ENCODE measurements at places on chromosomes 1 and 21.
A peak's percentile ranks its signal among the peaks of the same experiment; 100 is the strongest.

DNA sequence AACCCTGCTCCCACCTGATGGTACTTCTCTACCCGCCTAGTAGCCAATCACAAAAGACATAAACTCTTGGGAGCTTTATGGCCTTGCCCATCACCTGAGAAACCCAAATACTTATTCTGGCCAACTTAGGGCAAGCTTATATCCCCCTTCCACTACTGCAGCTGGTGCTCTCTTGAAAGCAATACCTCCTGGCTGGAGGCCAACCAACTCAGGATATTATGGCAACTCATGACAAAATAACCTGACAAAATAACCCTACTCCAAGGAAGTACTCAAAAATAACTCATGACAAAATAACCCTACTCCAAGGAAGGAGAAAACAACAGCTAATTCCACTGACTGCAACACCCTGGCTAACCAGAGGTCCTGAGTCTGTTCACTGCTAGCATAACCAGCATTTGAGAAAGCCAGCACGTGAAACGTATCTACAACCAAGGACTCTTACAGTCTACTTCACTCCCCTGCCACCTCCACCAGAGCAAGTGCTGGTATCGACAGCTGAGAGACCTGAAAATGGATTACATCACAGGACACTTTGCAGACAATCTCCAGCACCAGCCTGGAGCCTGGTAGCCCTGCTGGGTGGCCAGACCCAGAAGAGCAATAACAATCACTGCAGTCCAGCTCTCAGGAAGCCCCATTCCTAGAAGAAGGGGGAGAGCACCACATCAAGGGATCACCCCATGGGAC is 179.9 kb downstream of the COL24A1 start:
- DNase-seq: no peak

GRCh38 chr1:110161849-110162248 is 11.6 kb downstream of the SLC6A17 start:
- DNase-seq: no peak

DNA sequence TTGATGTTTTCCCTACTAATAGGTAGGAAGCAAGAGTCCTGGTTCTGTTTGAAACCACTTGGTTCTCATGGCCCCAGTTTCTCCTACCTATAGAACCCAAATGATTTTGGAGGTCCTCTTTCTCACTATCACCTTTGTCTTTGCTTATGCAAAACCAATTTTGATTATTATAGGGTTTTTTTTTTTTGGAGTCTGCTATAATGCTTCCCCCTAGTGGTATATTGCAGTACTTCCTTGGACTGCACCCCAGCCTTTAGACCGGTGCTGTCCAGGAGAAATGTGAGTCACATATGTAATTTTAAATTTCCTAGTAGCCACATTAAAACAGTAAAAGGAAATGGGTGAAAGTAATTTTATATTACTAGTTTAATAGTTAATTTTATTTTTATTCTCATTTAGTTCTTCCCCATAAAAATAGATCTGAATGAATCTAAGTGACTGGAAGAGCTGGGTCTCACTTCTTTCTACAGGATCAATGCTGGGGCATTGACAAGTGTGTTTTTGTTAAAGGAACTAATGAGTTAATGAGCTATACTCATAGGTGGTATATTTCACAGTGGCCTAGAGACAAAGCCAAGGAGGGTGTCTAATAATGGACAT is 10.6 kb downstream of the FCMR start:
- DNase-seq: peak; percentile 45

DNA sequence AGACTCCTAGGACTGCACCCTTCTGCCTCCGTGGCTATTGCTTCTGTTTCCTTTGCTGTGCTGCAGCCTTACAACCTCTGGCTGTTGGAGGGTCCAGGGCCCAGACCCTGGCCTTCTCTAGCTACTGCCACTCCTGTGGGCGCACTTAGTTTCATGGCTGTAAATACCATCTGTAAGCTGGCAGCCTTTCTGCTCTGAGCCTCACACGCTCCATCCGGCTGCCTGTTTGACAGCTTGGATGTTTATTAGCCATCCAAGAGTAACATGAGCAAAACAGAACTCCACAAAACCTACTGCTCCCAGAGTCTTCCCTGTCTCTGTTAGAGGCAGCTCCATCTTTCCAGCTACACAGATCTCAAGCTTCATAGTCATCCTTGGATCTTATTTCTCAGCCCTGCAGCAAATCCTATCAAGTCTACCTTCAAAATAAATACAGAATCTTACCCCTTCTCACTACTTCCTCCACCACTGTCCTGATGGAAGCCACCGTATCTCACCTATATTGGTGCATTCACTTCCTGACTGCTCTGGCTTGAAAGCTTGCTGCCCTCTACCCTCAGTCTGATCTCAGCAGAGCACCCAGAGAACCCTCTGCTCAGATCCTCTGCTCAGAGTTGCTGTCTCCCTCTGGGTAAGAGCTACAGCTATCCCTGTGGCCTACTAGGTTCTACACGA is 19.1 kb downstream of the SLC25A33 start:
- no peak for DNase-seq

DNA sequence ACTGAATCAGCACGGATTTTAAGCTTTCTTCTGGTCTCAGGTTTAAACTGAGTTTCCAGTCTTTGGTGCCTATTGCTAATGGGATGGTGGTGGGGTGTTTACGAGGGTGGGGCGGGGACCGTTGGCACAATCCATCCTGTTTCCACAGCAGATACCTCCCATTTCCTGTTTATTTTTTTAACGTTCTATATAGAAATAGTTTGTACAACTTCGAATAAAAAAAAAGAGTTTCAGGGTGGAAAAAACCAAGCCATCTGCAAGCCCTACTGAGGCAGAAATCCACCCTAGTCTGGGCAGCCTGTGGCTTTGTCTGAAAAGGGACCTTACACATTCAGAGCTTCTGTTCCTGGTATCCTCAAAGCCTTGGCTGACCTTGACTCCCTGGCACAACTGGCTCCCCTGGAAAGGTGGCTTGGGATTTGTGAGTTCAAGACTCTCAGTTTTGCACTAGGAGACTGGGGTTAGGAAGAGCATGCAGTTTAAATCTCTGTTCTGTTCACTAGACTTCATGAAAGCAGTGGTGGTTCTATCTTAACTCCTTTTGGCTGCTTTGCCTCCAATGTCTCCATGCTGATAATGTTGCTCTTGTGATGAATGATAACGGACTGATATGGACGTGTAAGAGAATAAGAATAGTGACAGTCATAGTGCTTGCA is 46.7 kb downstream of the VANGL2 start:
- no peak for DNase-seq

DNA sequence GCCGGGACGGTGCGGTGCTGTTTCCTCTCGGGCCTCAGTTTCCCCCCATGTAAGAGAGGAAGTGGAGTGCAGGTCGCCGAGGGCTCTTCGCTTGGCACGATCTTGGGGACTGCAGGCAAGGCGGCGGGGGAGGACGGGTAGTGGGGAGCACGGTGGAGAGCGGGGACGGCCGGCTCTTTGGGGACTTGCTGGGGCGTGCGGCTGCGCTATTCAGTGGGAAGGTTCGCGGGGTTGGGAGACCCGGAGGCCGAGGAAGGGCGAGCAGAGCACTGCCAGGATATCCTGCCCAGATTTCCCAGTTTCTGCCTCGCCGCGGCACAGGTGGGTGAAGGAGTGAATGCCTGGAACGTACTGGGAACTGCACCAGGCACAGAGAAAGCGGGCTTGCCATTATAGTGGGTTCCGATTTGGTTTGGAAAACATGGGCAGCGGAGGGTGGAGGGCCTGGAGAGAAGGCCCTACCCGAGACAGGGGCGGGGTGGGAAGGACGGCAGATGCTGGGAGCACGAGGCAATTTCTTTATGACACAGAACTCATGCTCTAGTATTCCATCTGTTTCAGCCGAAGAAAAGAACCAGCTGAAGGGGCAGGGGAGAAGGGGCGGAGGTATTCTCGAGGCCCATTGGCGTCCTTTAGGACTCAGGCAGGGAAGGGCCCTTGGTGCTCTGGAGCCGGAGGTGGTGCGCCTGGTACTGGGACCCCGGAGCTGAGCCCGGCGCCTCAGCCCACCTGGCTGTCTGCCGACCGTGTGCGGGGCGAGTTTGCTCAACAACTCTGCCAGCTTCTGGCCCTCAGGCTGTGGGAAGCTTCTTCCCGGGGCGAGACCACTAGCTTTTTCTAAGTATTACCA is 960 bp downstream of the PCSK9 start:
- no peak for DNase-seq

DNA sequence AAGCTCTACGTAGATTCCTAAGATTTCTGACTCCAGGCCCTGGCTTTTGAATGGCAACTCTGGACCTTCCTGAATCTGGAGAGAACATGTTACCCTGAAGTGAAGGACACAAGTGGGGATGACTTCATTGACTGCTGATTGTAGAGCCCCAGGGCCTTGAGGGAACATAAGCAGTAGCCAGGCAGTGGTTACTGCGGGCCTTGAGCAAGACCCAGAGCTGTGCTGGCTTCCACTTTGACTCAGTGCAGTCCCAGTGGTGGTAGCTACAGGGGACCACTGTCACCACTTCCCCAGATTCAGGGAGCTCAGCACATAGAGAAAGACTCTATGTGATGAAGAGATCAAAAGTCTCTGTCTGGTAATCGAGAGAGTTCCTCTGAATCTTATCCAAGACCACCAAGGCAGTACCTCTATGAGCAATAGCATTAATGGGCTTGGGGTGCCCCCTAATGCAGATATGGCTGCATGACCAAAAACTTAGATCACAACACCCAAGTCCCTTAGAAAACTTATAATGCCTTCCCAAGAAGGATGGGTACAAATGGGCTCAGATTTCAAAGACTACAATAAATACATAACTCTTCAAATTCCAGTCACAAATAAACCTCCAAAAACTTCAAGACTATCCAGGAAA is 1278.3 kb downstream of the AMY1C start:
- no peak for DNase-seq

DNA sequence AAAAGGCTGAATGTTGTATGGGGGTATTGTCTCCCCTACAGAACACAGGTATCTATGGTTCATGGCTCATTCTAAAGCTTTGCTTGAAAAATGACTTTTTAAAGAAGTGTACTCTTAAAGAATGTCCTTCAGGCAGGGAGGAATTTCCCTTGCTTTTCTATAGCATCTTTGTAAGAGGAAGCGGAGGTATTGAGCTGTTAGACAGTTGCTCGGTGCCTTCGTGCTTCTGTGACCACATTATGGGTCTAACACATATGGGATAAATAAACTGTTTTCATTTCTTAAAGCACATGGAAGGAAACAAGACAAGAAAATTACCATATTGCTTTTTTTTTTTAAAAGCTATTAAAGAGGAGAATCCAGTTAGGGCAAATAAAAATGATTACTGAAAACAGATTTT is 182.9 kb downstream of the NTNG1 start:
- DNase-seq: no peak

- DNase-seq: no peak
These were observed 2.2 kb downstream of the TMED5 start for GRCh38 chr1:93177991-93178390.

DNA sequence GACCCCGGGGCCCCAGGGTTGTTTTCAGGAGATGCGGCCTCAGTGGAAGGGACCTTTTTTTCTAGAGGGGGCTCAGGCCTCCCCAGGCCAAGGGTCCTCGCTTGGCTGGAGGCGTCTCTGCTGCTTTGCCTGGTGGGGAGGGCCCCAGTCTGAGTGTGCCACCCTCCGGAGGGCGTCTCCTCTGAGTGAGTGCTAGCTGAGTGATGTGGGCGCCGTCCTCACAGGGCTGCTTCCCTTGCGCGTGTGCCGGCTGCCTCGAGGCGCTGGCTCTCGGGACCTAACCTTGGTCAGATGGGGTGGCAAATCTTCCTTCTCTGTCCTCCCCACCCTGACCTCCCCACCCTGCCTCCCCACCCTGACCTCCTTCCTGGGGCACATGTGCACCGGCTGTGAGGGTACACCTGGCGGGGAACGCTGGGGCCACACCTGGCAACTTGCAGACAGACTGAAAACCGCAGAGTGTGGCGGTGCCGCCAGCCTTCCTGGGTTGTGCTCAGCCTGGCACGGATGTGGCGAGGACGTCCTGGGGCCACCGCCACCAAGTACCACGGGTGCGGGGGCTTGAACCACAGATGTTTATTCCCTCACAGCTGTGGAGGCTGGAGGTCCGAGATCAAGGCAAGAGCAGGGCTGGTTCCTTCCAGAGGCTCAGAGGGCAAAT is 93.0 kb upstream of the TTC34 start:
- DNase-seq: no peak

DNA sequence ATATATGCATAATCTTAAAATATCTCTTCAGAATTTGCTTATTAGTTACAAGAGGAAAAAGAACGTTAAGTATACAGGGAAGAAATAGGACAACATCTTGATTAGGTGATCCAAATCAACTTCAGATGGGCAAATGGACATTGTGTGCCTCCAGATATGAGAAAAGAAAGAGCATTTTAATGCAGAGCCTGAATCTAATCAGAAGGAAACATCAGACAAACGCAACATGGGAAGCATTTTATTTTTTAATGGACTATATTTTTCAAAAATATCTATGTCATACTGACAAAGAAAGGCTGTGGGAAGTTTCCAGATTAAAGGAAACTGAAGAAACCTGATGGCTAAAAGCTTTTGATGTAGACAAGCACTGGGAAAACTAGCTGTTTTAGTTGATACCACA is 51.3 kb upstream of the HOOK1 start:
- no peak for DNase-seq

DNA sequence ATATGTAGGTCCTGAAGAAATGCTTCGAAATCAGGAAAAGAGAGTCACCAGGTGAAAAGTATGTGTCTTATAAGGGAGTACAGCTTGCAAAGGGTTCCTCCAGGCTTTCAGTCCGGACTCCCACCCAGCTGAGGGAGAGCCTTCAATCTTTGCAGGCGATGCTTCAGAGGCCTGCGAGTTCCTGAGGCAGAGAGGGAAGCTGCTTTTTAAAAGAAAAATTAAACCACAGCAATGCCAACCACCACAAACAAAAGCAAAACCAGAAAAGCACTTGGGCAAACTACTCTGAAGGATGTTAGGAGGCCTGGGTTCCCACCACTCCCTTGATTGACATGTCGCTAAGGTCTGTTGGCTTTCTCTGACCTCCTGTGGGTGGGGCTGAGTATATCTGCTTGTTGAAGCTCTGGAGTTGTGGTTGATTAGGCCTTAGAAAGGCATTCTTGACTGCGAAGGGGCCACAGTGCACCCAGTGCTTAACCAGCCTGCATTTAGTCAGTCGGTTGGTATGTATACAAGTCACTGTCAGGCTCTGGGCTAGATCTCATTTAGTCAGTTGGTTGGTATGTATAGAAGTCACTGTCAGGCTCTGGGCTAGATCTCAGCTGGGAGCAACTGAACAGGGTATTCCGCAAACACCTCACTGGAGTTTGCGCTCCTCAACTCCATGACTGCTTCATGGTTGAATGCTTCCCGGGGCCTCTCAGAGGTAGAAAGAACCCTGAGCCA is 1.2 kb downstream of the NIPAL3 start:
- peak; percentile 64 for DNase-seq
